ENCODE measurements at places on chromosomes 6 and 20. TPM values are rescaled to one million over a fixed set of nuclear protein-coding genes. Genes with fewer than 3 reads are reported as not detected.

GRCh38 chr6:166640342-166641043 lies 13.4 kb upstream of the RPS6KA2 start:
- DNase-seq: no peak

DNA sequence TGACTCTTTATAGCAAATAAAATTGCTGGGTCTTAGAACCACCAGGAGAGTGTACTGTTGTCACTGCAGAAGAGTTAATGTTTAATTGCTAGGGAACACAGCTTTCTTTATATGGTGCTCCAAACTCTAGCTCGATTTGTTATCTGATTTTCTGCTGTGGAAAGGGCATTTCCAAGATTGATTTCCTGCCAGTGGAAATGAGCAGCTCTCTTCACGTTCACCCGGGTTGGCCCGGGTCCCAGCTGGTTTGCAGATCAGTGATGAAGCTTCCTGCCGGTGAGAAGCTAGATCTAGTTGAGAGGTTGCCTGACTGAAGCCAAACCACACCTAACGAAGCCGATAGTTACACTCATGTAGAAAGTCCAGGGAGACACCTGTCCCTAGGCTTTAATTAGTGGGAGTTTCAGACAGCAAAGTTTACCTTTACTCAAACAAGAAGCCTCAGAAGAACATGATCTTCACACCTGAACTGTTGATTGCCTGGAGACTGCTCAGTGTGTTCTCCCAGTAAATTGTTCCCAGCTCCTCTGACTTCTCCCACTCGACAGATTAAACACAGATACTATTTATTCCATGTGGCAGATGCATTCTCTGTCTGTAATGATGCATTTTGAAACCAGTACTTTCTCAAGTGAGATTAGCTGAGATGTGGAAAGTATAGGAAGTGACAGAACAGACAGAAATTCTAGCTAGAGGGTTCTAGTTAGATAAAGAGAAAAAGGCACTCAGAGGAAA lies 27.8 kb downstream of the PAQR8 start:
- DNase-seq: peak; percentile 42

- no peak for DNase-seq
These were observed 212.9 kb downstream of the PLCB4 start for GRCh38 chr20:9281803-9282202.

The RPP21 gene
- 48.7 TPM for total RNA-seq

The BPIFB1 gene
- not detected for total RNA-seq
